CD8-positive, alpha-beta memory T cell (primary cell): ENCODE measurements at places on chromosomes 11 and 22. TPM values are rescaled to one million over a fixed set of nuclear protein-coding genes. Genes with fewer than 3 reads are reported as not detected.

GRCh38 chr22:19723983-19724827 lies 866 bp downstream of the GP1BB start:
- H3K36me3 ChIP-seq, result peaks cover 7% of the 10 kb centered on the region
- peaks cover 9% of the 10 kb centered on the region for H3K27me3 ChIP-seq
- no peak for DNase-seq
- peak overlapping the region; percentile 67 for H3K27ac ChIP-seq
- peaks cover 10% of the 10 kb centered on the region for H3K4me1 ChIP-seq

- no peak overlapping the region for H3K27ac ChIP-seq
- H3K4me3 ChIP-seq, result no peak overlapping the region
- H3K27me3 ChIP-seq, result peaks cover 15% of the 10 kb centered on the region
- H3K36me3 ChIP-seq, result no peaks in the 10 kb centered on the region
Observed at GRCh38 chr22:44335903-44336803, 23.4 kb upstream of the SHISAL1 start.

GRCh38 chr22:17281440-17281841 lies 62.2 kb upstream of the ADA2 start:
- no peaks in the 10 kb centered on the region for H3K27me3 ChIP-seq
- peaks cover 15% of the 10 kb centered on the region for H3K4me1 ChIP-seq
- H3K27ac ChIP-seq, result no peak overlapping the region
- H3K36me3 ChIP-seq, result no peaks in the 10 kb centered on the region
- H3K4me3 ChIP-seq, result no peak overlapping the region
- DNase-seq, result no peak

Gene OR2AT4
- polyA plus RNA-seq, result not detected

Gene SLC17A6
- polyA plus RNA-seq, result not detected
